ENCODE measurements at places on chromosomes 11 and 22.

- no peak for DNase-seq
These were observed 206.5 kb downstream of the CTTN start for GRCh38 chr11:70604630-70605467.

DNA sequence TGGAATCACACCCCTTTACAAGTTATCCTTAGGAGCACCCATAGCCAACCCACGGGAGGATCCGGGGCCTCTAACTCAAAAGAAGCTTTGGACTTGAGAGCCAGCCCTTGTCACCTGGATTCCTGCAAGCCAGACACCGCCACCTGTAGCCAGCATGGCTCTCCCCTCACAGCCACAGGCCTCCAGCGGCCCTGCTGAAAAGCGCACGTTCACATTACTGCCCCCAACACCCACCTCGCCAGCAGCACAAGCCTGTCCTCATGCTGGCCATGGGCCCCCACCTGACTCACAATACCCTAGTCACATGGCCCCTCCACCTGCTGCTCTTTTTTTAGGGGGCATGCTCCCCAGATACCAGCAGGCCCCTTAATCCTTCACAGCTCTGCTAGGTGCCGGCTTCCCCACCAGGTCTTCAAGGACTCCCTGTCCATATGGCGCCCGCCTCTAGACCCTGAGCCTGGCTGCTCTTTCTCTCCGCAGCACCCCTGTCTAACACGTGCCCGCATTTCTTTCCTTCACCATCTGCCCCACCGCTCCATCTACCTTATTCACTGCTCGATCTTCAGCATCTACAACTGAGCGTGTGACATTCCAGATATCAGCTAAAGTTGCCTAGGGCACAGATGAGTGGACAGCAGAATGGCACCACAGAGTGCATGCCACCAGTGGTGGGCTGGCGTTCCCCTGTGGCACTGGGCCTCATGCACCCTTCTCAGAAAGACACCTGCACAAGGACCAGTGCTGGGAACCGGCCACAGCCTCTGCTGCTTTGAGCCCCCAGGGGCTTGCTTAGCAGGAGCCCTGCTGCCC, 6.6 kb downstream of the CARS1 start:
- DNase-seq: no peak

GRCh38 chr11:2522631-2523255, 77.9 kb downstream of the KCNQ1 start:
- peak; percentile 29 for DNase-seq

DNA sequence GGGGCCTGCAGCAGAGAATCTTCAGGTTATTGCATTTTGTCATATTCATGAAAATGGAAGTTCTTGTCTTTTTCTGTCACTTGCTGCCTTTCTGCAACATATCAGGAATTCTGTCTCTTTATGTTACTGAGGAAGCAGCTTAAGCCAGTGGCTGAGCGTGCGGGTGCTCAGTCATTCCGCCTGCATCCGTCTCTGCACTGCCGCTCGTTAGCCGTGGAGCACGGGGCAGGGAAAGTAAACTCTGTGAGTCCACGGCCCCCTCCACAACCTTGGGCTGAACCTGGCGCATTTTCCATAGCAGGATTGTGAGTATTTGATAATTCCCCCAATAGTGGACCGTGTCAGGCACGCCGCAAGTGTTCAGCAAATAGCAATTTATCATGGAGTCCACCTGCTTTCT, 1007.7 kb downstream of the BRD1 start:
- DNase-seq: no peak

- DNase-seq: no peak
These were observed 126.9 kb downstream of the ARHGAP8 start for GRCh38 chr22:44879301-44879680.

- DNase-seq: no peak
These were observed 47.0 kb downstream of the CSTPP1 start for GRCh38 chr11:46983598-46983997.

DNA sequence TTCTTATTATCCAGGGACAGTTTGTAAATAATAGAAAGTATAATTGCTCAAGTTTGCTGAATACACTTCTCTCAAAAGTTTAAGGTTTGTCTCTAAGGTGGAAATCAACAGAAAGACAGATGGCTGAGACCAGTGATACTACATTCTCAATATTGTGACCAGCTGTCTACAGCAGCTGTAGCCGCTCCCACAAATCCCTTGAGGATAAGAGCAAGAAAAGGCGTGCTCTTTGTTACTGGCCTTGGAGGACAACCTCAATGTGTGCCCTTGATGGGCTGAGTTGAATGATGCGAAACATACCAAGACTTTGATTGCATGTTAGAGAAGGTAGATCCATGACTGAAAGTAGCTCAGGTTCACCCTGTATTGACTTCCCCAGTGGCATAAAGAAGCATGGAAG, 6.1 kb downstream of the OR6M1 start:
- DNase-seq: no peak

DNA sequence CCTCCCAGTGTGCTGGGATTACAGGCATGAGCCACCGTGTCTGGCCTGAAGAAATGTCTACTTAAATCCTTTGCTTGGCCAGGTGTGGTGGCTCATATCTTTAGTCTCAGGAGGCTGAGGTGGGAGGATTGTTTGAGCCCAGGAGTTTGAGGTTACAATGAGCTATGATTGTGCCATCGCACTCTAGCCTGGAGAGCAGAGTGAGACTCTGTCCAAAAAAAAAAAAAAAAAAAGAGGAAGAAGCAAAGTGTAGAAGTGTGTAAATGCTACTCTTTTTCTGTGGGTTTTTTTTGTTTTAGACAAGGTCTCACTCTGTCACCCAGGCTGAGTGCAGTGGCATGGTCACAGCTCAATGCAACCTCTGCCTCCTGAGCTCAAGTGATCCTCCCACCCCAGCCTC, 6.4 kb upstream of the ATG16L2 start:
- no peak for DNase-seq

DNA sequence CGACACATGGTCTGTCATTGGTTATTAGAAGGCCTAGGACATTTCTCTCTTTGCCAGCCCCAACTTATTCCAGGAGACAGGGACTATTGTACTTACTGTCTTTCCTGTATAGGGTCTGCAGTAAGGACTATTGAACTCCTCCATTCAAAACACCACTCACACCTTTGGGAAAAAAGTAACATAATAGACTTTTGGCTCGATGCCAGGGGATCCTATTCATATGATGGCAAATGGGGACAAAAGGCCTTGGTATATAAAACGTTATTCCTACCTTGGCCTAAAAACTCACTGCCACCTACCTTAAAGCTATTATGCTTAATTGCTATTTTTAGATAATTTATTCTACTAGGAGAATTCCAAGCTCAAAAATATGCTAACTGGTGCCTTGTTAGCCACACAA, 6.3 kb upstream of the NDUFC2 start:
- no peak for DNase-seq

DNA sequence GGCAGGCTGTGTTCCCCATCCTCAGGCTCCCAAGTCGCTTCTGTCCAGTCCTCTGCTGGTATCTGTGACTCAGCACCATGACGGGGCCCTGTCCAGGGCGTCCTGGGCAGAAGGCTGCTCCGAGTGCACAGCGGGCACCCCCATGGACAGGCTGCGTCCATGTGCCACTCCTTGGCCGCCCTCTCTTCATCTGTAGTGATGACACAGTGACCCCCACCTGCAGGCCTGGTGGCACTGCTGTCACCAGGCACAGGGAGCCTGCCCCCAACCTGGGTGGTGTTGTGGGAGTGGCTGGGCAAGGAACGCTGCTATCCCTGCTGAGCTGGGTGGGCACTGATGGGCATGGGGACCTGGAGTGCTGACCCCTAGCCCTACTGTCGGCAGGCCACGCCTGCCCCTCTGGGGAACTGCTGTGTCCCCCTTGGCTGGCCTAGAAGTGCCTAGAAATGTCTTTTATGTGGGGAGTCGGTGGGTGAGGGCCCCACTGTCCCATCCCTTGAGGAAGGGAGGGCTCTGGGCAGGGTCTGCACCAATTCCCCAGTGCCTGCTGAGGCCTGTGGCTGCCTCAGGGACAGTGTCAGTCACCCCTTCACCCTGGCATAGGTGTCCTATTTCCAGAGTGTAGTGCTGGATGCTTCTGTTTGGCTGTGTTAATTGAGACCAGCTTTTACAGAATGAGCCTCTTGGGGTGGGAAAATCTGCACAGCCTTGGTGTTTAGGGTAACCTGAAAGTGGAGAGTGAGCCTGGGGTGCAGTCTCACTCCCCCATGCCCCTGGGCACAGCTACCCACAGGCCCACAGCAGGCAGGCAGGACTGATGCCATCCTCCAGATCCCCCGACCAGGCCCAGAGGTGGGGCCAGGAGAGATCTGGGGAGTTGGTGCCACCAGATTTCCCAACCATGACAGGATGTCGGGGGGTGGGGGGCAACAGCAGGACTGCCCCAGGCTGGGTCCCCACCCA, 34.5 kb downstream of the RTN4R start:
- no peak for DNase-seq

GRCh38 chr11:75351791-75352587, 528 bp upstream of the ARRB1 start:
- peak; percentile 73 for DNase-seq

GRCh38 chr22:27063406-27063805, 406.0 kb downstream of the MIAT start:
- DNase-seq: no peak

All from activated CD8-positive, alpha-beta memory T cell treated with anti-CD3 and anti-CD28 coated beads, Interleukin-2, amount 50 U/mL, for 48 hours (primary cell).